Fibroblast of villous mesenchyme (primary cell): ENCODE measurements at places on chromosomes 5 and 9. TPM values are rescaled to one million over a fixed set of nuclear protein-coding genes. Genes with fewer than 3 reads are reported as not detected.

The TMOD1 gene
- total RNA-seq, result 0.43 and 0.97 TPM in 2 replicates

The PCDHB9 gene
- total RNA-seq, result under 0.01 and 0.64 TPM in 2 replicates

- DNase-seq, result peak; percentile 52
Observed at GRCh38 chr9:20984506-20984905, 46.9 kb downstream of the HACD4 start.

The TSTD2 gene
- total RNA-seq, result 12.6 and 15.1 TPM in 2 replicates

The CCL27 gene
- not detected in 2 replicates for total RNA-seq

DNA sequence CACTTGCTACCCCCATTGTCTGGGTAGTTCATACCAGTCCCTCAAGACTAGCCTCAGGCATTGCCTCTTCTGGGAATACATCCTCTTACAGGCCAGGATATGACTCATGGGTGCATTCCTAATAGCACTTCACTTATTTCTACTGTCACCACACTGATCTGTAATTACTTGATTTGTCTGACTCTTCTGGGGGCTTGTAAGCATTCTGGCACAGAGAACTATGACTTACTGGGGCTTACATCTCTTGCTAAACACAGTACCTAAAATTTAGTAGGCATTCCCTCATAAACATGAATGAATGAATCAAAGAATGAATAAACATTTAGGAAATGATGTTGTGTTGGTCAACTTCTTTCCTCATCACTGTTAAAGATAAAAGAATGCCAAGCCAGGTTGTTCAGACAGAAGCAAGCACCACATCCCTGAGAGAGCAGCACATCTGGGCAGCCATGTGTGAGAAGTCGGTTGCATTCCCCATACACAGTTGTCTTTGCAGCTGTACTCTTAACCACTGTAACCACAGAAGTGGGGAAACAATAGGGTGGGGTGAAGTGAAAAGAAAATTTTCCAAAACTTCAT lies 27.6 kb downstream of the IL7R start:
- peak; percentile 84 for DNase-seq

- no peak for DNase-seq
Observed at GRCh38 chr5:129661366-129662035, 86.4 kb upstream of the MINAR2 start.

- no peak for DNase-seq
Observed at GRCh38 chr9:2574203-2574602, 47.4 kb upstream of the VLDLR start.

DNA sequence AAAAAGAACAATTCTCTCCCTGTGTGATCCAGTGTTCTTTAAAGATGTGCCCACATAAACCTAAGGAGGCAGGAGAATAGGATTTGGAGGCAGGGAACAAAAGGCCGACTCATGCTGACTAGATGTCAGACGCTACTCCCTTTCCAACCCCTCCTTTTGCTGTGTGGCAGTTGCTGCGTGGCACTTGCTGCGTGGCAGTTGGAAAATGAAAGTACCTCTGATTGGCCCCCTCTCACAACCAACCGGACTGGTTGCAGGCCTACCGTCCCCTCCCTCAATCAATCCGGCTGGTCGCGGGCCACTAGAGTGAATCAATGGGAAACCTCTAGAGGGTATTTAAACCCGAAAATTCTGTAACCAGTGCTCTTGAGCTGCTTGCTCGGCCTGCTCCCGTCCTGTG lies 551.0 kb downstream of the KIF4B start:
- no peak for DNase-seq

DNA sequence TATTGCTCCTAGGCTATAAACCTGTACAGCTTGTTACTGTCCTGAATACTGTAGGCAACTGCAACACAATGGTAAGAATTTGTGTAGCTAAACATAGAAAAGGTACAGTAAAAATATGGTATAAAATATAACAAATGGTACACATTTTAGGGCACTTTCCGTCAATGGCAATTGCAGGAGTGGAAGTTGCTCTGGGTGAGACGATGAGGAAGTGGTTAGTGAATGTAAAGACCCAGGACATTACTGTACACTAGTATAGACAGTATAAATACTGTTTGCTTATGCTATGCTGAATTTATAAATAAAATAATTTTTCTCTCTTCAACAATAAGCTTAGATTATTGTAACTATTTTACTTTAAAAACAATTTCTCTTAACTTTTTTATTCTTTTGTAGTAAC lies 15.6 kb upstream of the ADRB2 start:
- DNase-seq, result no peak

The GPX8 gene
- total RNA-seq, result 133 and 182 TPM in 2 replicates

The WNK2 gene
- total RNA-seq, result not detected in 2 replicates

DNA sequence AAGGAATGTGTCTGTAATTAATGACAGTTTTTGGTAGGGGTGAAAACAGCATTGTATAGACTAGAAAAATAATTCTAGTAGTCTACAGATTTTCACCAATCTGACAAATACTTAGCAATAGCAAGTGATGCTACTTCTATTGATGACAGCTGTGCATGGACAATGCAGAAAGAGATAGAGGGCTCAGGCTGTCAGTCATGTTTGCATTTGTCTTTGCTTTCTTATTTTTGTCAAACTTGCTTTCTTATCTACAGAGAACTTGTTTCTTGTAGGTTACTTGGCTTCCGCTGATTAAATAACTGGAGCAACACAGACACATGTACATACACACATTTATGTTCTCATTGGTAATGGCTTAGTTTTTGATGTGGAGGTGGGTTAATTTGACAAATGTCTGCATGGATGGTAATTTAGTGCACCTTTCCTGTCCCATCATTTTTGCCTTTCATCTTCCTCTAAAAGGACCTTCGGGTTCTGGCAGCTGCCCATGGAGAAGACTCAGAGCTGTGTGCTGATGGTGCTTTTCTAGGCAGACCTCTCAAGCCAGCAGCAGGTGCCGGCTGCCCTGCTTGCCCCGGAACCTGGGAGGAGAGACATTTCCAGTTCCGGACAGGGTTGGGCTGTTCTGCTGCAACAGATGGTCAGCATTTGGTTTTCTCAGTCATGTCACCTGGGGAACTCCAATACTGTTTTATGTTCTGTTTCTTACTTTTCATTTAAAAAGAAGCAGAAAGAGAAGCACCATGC lies 28.8 kb downstream of the CAMK4 start:
- DNase-seq, result no peak

- peak; percentile 93 for DNase-seq
Observed at GRCh38 chr5:32225445-32225844, 51.3 kb upstream of the GOLPH3 start.

DNA sequence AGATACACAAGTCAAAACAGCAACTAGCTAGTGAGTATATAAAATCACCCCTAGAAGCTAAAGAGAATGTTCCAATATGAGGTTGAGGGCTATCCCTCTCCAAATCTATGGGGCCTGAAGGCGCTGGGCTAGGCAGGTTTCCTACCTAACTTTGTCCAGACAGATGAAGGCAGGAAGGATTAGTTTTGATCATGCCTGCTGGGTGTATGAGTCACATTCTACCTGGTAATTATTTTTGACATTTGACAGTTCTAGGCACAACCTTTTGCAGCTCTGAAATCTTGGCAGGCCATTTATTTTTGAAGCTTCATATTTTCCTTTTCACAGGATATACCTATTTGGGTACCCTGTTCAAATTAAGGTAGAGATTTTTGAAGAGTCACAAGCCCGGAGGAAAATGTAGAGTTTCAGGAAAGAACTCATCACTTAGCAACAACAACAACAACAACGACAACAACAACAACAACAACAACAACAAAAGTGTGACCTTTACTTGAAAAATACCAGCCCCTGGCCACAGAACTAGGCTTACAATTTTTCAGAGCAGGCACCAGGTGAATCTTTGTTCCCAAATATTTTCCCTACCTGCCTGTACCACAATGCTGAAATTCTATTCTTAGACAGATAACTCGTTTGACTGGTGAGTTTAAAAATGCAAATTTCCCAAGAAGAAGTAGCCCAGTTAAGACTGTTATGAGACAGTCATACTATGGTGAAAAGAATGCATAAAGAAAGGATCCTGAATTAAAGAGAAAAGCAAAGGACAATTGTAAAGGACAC lies 175.5 kb upstream of the TUT7 start:
- no peak for DNase-seq

GRCh38 chr5:11791792-11792191 lies 112.5 kb downstream of the CTNND2 start:
- no peak for DNase-seq

The C9orf153 gene
- total RNA-seq, result 0.32 TPM in 1 of 2 replicates, not detected in the other

The CCDC69 gene
- 3.0 and 3.2 TPM in 2 replicates for total RNA-seq

- no peak for DNase-seq
Observed at GRCh38 chr5:135605221-135605620, 26.4 kb upstream of the CXCL14 start.

GRCh38 chr9:68672625-68673024 lies 32.4 kb upstream of the PIP5K1B start:
- no peak for DNase-seq

GRCh38 chr5:68273717-68274409 lies 58.3 kb downstream of the PIK3R1 start:
- DNase-seq, result no peak

- no peak for DNase-seq
Observed at GRCh38 chr5:67886761-67887160, 328.8 kb upstream of the PIK3R1 start.

GRCh38 chr5:92952243-92952642 lies 628.8 kb downstream of the NR2F1-AS1 start:
- no peak for DNase-seq

- peak; percentile 46 for DNase-seq
Observed at GRCh38 chr5:176959051-176959450, 47.5 kb downstream of the UIMC1 start.

GRCh38 chr5:9878206-9878605 lies 248.1 kb upstream of the TAS2R1 start:
- DNase-seq, result no peak

The RASEF gene
- total RNA-seq, result 0.43 and 0.97 TPM in 2 replicates

The NR5A1 gene
- total RNA-seq, result not detected in 2 replicates

The TMEFF1 gene
- 0.43 and 0.97 TPM in 2 replicates for total RNA-seq

- no peak for DNase-seq
Observed at GRCh38 chr9:6645355-6646292, at the start of gene GLDC. Gene GLDC, minus strand, starts transcription at chr9:6645729. Its CDS starts 230 bp downstream, at chr9:6645499.

GRCh38 chr5:52740007-52740406 lies 47.7 kb upstream of the ITGA1 start:
- no peak for DNase-seq

GRCh38 chr5:11420969-11421368 lies 483.3 kb downstream of the CTNND2 start:
- no peak for DNase-seq

DNA sequence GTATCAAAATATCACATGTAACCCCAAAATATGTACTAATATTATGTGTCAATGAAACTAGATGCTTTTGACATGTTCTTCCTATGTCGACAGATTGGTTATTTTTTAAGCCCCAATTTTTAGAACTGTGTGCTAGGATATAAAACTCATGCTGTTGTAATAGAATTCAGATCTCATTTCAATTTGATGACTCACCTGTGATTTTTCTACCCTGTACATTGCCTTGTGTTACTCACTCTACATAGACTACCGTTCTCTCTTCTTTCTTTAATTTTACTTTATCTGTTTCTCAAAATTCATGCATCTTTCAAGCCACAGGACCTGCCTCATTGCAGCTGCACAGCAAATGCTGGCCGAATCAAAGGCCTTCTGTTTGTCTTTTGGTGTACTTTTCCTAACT lies 284.5 kb downstream of the MAT2B start:
- no peak for DNase-seq

The GHR gene
- total RNA-seq, result 0.97 and 2.2 TPM in 2 replicates

DNA sequence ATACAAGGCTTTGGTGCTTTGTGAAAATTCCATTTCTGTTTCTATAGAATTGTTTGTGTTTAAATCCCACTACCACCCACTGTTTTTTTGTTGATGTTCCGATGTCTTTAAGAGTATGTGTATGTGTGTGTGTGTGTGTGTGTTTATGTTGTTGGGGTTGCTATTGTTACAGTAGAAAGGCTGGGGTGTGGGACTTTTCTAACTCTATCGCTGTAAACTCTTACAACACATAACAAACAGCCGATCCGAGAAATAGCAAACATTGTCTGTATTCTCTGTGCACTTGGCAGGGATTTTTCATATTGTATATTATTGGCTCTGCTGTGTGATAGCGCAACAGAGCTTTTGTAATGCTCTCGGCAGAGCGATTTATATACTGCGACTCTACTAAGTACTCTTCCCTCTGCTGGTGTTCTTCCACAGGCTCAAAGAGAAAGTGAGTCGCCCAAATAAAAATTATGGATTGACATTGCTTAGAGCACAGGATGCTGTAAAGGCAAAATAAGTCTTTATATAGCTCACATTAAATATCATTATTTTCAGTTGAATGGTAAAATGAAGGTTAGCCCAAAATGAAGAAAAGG lies 492.2 kb upstream of the ARRDC3 start:
- no peak for DNase-seq

DNA sequence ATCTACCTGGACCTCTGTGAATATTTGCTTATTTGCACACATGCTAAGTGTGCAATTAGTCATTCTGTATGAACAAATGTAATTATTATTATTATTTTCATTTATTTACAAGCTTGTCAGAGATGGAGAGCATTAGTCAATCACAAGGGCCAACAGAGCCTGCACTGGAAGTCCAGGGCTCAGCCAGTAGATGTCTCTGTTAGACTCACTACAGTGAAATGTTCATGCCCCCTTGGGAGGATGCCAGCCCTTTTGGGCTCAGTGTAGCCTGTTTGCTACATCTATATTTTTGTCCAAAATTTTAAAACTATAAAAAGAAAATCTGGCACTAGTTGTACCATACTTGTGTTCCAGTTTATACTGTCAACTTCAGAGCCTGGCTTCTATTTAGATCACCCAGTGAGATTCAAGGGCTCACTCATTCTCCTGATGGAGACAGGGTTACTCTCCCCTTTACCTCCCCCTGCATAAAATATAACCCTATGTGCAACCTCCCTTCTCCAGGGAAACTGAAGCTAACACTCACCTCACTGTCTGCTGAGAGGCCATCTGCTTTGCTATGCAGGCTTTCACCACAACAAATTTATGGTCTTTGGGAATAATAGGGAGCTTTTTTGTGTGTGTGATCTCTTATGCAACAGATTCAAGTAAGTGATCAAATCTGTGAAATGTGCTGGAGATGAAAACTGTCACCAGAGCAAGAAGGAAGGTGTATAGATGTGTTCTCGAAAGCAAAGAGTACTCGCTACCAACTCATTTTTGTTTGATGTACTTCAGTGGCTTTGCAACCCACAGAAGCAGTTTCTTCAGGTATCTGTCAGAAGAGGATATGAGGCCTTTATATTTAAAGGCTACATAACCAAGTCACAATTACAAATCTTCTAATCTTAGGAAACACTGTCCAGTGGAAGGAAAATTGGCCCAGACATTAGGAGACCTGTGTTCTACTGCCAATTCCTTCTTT lies 99.9 kb upstream of the TLE4 start:
- peak; percentile 37 for DNase-seq

- no peak for DNase-seq
Observed at GRCh38 chr5:122901346-122901745, 55.9 kb downstream of the SNX24 start.

DNA sequence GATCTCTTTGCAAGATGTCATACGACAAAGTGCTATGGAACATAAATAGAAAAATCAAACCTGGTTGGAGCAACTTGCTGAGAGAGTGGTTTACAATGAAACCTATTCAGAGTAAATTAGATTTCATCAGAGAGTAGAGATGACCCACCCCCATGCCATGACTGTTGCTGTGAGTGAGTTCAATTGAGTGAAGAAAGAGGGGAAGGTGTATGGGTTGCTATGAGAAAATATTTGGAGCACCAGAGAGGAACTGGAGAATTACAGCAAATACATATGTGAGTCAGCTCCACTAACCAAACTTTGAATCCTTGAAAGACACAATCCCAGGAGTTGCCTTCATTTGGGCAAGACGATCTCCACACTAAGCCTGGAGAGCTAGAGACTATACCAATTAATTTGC lies 217.2 kb downstream of the RFX3 start:
- no peak for DNase-seq
